NCI-H226 (cell line): ENCODE measurements at places on chromosomes 7 and 10.

- no peak for DNase-seq
These were observed 3.4 kb downstream of the GPR85 start for GRCh38 chr7:113083132-113083815.

DNA sequence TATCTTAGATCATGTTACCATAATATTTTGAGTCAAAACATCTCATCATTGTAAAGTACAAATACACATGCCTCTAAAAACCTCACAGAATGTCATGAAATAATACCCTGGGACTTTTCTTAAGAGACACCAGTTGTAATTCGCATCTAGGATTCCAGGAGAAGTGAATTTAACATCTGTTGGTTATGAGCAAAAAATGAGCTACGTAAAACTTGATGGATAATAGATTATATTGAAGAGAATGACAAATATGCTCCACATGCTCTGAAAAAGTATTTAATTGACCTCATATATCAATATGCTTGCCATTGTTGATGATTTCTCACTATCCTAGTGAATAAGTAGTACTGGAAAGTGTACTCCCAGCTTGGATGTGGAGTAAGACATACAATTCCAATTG, 227.0 kb downstream of the BBS9 start:
- no peak for DNase-seq

GRCh38 chr10:65416094-65416493, 1509.7 kb upstream of the LRRTM3 start:
- no peak for DNase-seq

DNA sequence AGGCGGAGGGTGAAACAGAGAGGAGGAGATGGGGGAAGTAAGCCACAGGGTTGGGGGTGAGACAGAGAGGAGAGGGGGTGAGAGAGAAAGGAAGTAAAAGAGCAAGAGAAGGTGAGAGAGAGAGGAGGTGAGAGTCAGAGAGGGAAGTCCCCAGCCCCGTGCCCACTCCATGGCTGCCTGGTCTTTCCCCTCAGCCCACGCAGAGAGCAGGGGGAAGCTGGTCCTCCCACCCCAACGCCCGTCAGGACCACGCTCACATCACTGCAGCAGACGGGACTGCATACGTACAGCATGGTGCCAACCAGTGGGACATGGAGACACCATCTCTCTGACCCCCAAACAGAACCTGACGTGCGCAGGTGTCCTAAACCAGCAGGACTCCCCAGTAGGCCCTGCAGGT, 12.1 kb upstream of the PDGFA start:
- no peak for DNase-seq

DNA sequence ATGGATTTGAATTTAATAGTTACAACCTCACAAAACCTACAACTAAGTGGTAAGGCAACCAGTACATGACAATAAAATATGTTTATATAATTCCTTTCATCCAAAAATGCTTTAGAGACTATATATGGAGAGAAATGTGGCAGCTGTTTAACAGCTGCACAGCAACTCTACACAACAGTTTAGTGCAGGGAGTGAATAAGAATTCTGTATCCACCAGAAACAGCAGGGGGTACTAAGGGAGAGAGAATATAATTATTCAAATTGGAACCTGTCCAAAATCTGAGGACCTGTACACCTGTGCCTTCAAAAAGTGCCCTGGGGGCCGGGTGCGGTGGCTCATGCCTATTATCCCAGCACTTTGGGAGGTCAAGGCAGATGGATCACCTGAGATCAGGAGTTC, 49.6 kb downstream of the POLL start:
- DNase-seq: no peak

GRCh38 chr7:70622936-70623335, 509.0 kb upstream of the GALNT17 start:
- no peak for DNase-seq

GRCh38 chr7:87059525-87060287, at the start of gene ELAPOR2:
TSS of gene ELAPOR2 (minus strand) at chr7:87059654. CDS start at chr7:87059513, 141 bp downstream.
- peak; percentile 32 for DNase-seq
